Germinal center (tissue), 1 donor: ENCODE measurements at places on chromosomes 6 and 20.

DNA sequence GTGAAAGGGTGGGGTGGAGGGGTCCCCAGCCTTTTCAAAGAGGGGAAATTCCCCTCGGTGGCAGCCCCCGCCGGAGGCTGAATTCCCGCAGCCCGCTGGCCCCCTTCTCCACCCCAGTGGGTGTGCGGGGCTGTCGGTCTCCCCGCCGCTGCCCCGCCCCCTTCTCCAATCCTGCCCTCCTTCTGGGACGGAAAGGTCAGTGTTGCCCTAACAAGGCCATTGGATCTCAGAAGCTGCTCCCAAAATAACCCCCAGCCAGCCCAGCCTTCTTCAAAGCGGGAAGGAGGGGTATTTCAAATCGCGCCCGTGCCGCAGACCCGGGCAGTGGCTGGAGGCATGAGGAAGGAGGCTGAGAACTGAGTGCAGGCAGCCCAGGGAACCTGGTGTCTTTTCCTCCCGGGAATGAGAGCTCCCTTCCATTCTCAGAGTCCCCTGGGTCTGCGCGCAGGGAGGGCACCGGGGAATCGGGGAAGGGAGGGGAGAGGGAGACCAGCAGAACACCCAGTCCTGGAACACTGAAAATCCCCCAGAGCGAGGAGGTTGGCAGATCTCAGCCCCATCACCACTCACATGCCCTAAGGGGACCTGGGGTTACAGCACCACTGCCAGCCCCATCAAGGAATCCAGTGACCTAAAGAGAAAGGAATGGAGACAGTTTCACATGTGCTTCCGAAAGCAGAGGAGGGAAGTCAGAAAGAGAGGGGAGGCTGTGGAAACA lies at the start of gene JPH2:
Gene JPH2, minus strand, starts transcription at position 135 of the 718 bp plus-strand sequence. CDS start 483 bp downstream, outside the sequence.
- no peak for DNase-seq

GRCh38 chr6:157034436-157035230 lies 257.5 kb downstream of the ARID1B start:
- DNase-seq = peak; percentile 59

- no peak for DNase-seq
Observed at GRCh38 chr20:47887477-47888080, 102.3 kb upstream of the SULF2 start.

- DNase-seq = no peak
Observed at GRCh38 chr6:31556307-31556706, 8.9 kb downstream of the NFKBIL1 start.

GRCh38 chr20:54608943-54609342 lies 133.6 kb downstream of the DOK5 start:
- no peak for DNase-seq

GRCh38 chr6:127786109-127786508 lies 114.7 kb downstream of the THEMIS start:
- DNase-seq = no peak

DNA sequence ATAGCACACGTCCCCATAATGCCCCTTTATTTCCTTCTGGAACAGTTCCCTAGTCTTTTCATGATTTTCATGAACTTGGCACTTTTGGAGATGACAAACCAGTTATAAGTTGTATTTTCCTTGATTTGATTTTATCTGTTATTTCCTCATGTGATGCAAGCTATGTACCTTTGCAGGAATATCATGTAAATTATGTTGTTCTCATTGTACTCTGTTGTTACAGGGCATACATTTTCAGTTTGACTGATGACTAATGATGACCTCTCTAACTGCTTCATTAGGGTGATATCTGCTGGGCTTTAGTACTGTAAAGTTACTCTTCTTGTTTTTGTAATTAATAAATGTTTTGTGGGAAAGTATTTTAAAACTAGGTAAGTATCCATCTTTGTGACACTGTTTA lies 147.3 kb downstream of the ZFAND3 start:
- no peak for DNase-seq

GRCh38 chr20:40287683-40288082 lies 401.4 kb downstream of the MAFB start:
- DNase-seq = no peak

- DNase-seq = no peak
Observed at GRCh38 chr20:34547844-34548613, 10.5 kb upstream of the MAP1LC3A start.

DNA sequence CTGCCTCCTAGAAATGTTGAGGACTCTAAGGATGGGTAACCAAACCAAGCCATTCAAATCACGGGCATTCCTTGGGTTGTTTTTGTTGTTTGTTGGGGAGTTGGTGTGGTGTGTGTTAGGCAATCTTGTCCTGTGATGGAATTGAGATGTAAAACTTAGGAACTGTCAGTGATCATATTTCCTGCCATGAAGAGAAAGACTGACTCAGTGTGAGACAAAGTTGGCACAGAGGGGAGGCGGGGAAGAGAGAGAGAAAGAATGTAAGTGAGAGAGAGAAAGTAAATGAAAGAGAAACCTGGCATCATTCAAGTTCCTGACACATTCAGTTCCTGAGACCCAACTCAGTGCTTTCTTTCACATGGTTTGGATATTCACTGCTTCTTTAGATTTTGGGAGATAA lies 21.6 kb upstream of the FBXO30 start:
- DNase-seq = no peak

DNA sequence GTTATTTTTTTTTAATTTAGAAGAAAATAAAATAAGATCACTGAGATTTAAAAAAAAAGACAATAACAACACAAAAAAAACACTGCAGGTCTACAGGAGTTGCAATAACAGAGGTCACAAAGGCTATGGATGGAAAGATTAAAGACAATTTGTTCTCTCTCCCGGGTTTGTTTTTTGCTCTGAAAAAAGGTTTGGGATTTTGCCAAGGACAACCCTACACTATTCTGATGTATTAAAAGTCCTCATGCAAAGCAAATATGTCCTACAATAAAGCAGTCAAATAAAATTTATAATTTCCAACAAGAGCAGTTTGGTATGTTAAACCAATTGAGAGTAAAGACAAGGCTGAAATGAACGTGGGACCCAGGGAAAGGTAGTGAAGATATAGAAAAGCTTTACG lies 55.6 kb downstream of the PTPRK start:
- no peak for DNase-seq

DNA sequence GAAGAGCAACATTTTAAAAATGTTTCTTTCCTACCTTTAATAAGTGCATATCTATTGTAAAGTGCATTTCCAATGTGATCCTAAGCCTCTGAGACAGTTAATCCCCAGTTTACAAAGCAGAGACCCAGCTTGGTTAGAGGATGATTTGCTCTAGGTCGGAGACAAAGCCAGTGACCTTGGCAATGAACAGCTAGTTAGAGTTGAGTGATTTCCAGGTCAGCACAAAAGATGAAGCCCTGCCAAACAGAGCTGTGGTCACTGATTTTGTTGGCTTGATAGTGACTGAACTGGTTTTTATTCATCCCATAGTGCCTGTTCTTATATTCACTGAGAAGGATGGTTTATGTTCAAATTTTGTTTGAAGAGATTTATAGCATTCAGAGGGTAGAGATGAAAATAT lies 56.6 kb upstream of the CD83 start:
- DNase-seq = no peak

- DNase-seq = no peak
Observed at GRCh38 chr6:166645896-166646295, 18.8 kb upstream of the RPS6KA2 start.

DNA sequence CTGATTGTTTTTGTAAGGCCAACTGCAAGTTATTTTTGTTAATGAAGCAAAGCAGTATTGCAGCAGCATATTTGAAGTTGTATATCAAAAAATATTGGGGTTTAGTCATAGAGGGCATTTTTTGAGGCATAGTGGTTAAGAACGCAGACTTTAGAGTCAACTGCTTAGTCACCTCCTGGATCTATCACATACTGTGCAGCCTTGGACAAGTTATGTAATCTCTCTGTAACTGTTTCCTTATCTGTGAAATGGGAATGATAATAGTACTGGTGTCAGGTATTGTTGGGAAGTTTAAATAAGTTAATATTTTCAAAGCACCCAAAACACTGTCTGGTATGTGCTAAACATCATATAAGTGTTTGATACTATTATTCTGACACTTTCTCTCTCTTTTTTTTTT lies 27.2 kb upstream of the EFHC1 start:
- no peak for DNase-seq

DNA sequence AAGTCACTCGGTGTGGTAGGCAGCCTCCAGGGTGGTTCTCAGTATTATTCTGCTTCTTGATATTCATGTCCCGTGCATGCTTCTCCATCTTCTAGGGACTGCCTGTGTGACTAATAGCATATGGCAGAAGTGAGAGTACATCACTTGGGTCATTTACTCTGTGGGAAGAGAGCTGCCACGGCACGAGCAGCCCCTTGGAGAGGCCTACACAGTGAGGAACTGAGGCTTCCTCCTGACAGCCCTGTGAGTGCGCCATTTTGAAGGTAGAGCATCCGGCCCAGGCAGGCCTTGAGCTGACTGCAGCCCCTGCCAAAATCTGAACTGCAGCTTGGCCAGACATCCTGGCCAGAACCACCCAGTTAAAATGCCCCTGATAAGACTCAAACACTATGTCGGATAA lies 17.3 kb upstream of the MCUR1 start:
- no peak for DNase-seq

DNA sequence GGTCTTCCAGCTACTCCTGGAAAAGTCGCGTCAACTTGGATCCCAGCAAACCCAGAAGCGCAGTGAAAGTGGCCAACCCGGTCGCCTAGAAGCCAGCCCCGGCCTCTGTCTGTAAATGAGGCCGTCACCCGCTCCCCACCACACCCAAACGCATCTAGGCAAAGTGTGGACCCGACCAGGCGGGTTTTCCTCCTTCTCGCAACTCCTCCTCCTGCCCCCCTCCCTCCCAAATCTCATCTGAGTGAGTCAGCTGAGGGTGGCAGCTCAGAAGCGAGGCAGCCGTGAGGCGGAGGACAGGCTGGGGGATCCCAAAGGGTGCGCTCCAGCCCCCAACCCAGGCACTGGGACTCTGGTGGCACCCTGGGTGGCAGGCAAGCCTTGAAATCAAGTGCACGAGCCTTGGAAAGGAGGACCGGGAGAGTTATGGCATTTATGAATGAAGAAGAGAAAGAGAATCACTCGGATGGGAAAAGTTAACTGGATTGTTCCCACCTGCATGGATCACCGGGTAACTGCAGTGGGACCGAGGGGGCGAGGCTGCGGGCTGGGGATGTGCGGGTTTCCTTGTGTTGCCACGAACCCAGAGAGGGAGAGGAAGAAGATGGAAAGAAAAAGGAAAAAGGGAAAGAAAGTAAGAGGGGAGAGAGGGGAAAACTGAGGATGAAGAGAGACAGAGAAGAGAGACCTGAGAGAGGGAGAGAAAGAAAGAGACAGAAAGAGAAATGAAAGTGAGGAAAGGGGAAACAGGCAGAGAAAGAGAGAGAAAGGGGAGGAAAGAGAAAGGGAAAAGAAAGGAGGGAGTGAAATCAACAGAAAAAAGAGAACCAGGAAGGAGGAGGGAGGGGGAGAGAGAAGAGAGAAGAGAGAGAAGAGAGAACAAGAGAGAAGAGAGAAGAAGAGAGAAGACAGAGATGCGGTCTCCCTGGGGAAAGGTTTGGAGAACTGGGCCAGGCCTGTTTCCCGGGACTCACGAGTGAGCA lies at the start of gene APCDD1L:
Gene APCDD1L, minus strand, starts transcription at position 167 of the 980 bp plus-strand sequence. CDS start 692 bp downstream, outside the sequence.
- DNase-seq = no peak

GRCh38 chr20:61755971-61756845 lies 309.5 kb downstream of the TAF4 start:
- DNase-seq = no peak

DNA sequence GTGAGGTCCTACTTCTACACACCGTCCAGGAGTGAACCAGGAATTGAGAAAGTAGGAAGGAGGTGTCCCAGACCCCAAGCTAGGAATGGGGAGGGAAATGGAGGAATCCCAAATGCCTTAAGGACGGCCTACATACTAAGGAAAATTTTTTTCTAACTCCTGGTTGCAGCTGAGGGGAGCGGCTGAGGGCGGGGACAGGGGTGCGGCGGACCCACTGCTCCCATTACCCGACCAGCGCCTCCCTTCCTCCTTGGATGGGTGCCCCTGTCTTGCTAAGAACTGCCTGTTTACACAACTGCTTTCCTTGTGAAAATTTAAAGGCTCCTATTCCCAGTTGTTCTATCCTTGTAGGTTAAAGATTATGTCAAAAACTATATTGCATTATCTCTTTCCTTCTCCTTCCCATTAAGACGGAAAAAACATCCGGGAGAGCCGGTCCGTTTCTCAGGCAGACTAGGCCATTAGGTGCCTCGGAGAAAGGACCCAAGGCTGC lies 699 bp upstream of the HSPA1B start:
- DNase-seq = peak; percentile 68

DNA sequence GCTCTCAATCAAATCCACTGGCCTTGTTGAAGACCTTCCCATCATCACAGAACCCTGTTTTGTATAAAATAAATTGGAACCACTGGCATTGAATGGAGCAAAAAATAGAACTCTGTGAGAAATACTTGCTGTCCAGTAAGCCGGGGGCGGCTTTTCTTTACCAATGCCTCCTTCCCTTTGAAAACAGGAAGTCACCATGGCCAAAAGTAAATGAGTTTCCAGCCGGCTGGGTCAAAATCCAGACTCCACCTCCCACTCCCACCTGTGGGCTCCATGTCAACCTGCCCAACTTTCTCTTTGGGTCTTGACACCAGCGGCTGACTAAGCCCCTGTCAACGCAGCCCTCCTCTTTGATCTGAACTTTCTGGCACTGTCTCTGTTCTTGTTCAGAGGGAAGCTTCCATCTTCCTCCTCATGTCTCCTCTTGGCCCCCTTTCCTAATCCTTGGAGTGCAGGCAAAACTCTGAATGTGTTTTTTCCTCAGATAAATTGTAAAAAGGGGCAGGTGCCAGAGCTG lies 95.2 kb downstream of the TFAP2C start:
- no peak for DNase-seq

- DNase-seq = no peak
Observed at GRCh38 chr6:5034328-5034727, 30.5 kb upstream of the RPP40 start.

- DNase-seq = no peak
Observed at GRCh38 chr20:48120120-48120519, 334.8 kb upstream of the SULF2 start.

- DNase-seq = no peak
Observed at GRCh38 chr20:32810941-32811340, 8.8 kb upstream of the MAPRE1 start.

DNA sequence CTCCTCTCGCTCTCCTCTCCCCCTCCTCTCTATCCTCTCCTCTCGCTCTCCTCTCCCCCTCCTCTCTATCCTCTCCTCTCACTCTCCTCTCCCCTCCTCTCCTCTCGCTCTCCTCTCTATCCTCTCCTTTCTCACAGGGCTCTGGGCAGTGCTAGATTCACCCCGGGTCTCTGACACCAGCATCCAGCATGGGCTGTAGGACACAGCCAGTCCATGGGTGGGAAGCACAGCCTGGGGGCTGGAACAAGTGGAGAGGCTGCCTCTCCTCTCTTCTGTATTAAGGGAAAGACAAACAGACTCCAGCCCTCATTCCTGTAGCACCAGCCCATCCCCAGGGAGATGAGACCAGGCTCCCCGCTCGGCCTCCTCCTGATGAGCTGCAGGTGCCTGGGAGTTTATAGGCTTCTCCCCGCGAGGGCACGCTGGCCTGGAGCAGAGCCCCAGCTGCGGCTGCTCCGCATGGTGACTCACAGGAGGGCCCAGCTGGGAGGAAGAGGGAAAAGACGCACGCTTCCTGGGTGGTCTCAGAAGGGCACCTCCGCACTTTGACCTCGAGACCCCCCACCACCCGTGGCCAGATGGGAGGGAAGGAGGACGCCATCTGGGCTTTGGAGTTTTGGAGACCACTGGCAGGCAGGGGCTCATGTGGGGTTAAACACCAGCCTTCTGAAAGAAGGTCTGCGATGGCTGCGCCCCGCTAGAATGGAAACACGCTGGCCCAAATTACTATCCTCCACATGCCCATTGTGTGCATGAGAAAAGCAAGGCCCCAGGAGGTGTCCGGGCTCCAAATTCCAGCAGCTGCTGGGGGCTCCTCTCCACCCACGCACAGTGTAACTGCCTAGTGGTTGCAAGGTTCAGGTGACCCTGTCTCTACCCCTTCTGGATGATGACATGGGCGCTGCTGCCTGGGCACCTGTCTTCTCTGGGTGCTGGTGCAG lies 68.0 kb downstream of the BMP7 start:
- DNase-seq = no peak
